ENCODE measurements at places on chromosomes 2 and 18.

DNA sequence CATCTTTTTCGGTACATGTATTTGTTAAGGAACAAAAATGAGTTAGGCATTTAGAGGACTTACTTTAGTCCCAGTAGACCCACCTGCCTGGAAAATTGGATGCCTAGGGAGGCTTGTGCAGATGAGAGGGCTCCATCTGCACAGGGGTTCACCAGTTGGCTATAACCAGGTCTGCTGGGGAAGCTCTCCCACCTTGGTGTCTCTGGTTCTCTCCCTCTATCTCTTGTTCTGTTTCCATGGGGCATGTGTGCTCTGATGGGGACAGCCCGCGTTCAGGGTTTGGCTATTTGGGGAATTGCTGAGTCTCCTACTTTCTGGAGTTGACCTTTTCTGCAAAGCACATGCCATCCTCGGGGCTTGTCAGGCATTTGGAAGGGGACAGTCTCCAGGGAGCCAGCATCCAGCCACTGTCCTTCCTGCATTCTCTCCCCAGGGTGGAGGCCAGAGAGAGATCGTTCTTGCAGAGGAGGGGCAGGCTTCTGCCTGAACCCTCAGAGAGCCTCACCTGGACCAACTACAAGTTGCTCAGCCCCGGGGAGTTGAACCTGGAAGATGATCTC is 157.3 kb downstream of the KLHL29 start:
- DNase-seq, result no peak

DNA sequence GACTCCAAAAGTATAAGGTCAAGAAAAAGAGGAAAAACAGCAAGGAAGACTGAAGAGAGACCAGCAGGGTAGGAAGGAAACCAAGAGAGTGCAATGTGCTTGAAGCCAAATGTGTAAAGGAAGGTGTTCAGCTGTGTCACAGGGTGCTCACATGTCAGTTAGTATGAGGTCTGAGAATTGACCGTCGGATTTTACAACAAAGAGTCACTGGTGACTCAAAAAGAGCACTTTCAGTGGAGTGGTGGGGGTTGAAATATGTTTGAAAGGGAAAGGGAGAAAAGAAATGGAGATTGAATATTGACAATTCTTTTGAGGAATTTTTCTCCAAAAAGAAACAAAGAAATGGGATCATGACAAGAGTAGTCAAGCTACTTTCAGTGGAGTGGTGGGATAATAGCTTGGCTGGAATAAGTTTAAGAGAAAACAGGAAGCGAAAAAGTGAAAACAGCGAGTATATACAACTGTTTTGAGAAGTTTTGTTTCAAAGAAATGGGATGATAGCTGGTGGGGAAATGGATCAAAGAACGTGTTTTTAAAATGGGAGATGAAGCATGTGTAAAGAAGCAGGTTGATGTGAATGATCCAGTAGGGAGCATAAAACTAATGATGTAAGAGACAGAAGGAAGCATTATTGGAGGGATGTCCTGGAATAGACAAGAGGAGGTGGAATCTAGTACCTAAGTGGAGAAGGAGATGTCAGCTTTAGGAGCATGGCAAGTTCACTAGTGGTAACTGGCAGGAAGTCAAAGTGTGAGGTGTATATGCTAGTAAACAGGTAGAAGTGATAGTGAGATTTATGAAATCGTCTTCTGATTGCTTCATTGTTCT is 3.6 kb upstream of the TSPYL6 start:
- no peak for DNase-seq

GRCh38 chr18:61086657-61087056 is 246.6 kb upstream of the CDH20 start:
- no peak for DNase-seq

- DNase-seq, result no peak
Observed at GRCh38 chr2:182694189-182694588, 21.9 kb upstream of the DNAJC10 start.

- DNase-seq, result no peak
Observed at GRCh38 chr2:136424112-136424511, 306.2 kb upstream of the CXCR4 start.

- DNase-seq, result no peak
Observed at GRCh38 chr2:24045511-24046508, 1.4 kb downstream of the WDCP start.

GRCh38 chr2:65813631-65814173 is 381.3 kb upstream of the SPRED2 start:
- no peak for DNase-seq

- no peak for DNase-seq
Observed at GRCh38 chr2:236688563-236689392, 119.2 kb downstream of the ACKR3 start.

- DNase-seq, result no peak
Observed at GRCh38 chr2:71646028-71646427, 192.7 kb downstream of the DYSF start.

- DNase-seq, result no peak
Observed at GRCh38 chr2:198712485-198712884, 745.3 kb downstream of the SATB2 start.

- no peak for DNase-seq
Observed at GRCh38 chr18:35368595-35368994, 8.5 kb downstream of the ZNF396 start.

DNA sequence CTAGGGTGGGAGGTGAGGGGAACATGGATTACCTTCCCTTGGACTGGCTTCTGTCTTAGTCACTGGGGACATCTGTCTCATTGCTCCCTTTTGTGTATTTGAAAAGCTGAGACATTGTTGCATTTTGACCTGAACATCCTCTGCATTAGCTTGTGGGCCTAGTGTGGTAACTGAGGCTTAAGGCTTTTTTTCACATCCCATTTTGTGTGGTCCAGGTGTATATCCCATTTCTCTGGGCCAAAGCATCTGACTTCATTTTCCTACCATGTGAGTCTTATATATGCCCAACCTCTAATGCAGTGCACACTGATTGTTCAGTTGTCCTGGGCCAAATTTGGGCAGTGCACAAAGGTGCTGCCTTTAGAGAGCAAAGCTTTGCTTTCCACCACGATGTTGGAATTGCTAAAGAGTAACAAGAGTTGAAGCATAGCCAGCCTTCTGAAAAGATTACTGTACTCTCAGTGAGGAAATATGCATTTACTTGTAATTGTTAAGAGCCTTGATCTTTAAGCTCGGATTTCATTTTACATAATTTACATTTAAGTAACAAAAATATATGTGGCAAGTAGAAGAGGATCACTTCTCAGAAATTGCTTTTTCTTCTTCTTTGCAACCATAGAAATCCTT is 13.3 kb downstream of the PRKCE start:
- no peak for DNase-seq

DNA sequence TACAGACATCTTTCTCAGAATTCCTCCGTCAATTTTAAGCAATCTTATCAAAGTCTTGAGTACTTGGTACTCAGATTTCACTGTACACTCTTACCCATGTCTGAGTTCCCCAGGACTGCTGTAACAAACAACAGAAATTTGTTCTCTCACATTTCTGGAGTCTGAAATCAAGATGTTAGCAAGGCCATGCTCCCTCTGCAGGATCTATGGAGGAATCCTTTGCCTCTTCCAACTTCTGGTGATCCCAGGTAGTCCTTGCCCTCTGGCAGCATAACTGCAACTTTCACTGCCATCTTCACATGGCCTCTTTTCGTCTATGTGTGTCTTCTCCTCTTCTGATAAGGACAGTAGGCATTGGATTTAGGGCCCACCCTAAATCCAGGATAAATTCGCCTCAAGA is 17.1 kb upstream of the CACNB4 start:
- DNase-seq, result no peak

DNA sequence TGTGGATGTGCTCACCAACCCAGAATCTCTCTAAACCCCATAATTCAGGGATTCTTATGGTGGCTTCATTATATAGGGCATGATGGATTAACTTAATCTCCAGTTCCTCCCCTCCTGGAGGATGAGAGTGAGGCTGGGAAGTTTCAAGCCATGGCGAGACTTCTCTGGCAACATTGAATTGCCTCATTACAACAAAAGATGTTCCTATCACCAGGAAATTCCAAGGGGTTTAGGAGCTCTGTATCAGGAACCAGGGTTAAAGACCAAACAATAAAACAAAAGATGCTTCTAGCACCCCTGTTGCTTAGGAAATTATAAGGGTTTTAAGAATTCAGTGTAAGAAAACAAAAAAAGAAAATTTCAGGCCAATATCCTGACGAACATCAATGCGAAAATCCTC is 100.1 kb downstream of the NAB1 start:
- no peak for DNase-seq

GRCh38 chr2:107325981-107326786 is 440.2 kb upstream of the ST6GAL2 start:
- DNase-seq, result no peak

DNA sequence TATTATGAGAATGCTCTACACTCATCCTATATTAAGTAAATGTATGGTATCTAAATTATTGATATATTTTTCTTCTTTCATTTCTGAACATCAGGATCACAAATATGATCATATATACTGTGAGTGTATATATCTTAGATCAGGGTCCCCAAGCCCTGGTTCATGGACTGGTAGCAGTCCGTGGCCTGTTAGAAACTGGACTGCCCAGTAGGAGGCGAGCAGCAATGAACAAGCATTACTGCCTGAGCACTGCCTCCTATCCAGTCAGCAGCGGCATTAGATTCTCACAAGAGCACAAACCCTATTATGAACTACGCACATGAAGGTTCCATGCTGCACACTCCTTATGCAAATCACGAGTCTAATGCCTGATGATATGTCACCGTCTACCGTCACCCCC is 1247.1 kb upstream of the NXPH2 start:
- DNase-seq, result no peak

DNA sequence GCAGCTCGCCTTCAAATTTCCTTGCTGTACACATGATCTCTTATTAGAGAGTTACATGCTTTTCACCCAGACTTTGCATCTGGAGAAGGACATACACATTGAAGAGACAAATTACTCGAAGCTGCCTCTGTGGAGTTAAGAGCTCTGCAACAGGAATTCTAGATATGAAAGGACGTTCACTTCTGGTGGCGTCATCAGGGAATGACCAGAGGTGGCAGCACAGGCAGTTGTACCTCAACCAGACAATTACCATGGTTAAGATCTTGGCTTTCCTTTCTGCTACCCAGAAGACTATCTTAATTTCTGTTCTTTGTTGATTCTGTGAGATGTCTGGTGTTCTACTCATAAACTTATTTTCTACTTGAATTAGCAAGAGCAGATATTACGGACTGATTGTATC is 39.1 kb upstream of the MC4R start:
- DNase-seq, result no peak

DNA sequence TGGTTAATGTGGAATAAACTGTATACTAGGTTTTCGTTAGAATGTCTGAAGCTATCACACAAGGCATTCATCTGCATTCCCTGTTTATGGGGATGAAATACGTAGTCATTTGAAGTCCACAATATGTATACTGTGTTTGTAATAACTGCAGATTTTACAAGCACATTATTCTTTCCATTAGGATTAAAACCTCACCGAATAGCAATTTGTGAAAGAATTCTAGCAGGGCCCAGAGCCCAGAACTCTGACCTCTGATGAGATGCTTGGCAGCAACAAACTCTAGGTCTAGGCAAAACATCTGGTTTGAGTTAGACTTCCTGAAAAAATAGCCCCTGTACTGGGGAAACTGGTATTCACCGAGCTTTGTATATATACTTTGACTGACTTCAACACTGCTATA is 158.2 kb downstream of the SRBD1 start:
- no peak for DNase-seq

GRCh38 chr2:236536727-236537398 is 32.8 kb upstream of the ACKR3 start:
- no peak for DNase-seq

GRCh38 chr2:42951263-42951938 is 159.0 kb upstream of the HAAO start:
- DNase-seq, result no peak

Data from HuH-7.5 (cell line).